Activated effector memory CD4-positive, alpha-beta T cell treated with anti-CD3 and anti-CD28 coated beads, Interleukin-2, amount 50 U/mL, for 16 hours (primary cell): ENCODE measurements at places on chromosomes 2 and 18.

DNA sequence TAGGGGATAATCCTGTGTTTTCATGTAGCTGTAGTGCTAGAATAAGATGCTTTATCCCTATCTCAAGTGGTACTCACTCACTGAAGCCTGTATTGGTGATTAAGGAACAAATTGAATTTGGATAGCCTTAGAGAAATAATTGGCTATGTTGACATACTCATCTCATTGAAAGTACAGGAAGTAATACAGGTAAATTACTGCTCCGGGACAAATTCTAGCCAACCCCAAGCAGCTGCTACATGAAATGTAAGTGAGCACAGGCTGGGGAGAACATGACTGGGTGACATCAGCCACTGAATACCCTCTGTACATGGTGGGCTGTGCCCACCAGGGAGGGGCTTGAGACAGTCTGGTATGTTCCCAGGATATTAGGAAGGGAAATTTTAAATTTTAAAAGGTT is 188.4 kb upstream of the RASGRP3 start:
- DNase-seq = no peak

GRCh38 chr2:43026426-43027096 is 199.8 kb downstream of the ZFP36L2 start:
- no peak for DNase-seq

DNA sequence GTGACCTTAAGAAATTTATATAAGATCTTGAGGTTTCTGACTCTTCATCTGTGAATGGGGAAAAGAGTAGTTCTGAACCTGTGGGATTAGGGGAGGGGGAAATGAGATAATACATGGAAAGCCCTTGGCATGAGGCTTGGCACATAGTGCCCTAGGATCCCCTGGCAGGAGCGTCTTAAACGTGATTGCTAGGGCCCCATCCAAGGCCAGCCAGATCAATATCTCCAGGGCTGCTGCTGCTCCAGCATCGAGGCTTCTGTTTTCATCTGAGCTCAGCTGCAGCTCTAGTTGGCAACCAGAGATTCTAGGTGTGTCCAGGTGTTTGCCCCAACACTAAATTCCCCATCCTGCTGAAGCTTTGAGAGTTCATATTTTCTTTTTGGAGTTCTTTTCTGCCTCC is 71.0 kb downstream of the IL1R2 start:
- no peak for DNase-seq

- no peak for DNase-seq
Measured at GRCh38 chr2:101265893-101266499, 13.3 kb downstream of the CNOT11 start.
